ENCODE measurements at places on chromosomes 3 and 15.

- no peak for ATAC-seq
Measured at GRCh38 chr15:48955370-48955769, 8.3 kb downstream of the SHC4 start.

DNA sequence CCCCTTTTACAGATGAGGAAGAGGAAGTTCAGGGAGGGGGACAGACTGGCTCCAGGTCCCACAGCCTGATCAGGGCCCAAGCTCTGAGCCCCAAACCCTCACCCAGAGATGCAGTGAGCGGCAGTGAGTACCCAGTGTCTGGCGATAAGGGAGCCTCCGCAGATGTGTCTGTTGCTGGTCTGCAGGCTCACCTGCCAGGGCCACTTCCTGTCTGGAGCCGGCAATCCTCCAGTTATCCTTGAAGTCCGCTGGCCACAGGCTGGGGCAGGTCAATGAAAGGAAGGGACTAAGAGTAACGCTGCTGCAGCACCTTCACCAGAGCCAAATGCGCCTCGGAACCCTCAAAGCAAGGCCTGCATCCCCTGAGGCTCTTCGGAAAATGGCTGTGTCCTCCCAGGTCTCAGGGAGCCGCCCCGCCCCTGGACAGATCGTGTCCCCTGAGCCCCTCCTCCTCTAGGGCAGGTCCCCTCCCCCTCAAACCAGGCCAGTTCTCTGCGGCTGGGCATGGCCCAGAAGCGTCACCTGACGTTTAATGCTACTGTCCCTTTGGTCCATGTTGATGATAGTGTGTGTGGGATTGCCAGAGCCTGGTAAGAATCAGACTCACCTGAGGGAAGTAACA is 51.5 kb downstream of the MYL3 start:
- no peak for ATAC-seq

GRCh38 chr15:62125773-62126172 is 39.3 kb downstream of the C2CD4B start:
- ATAC-seq = peak; percentile 96

GRCh38 chr3:140553591-140553990 is 124.3 kb upstream of the TRIM42 start:
- no peak for ATAC-seq

GRCh38 chr3:149339931-149340309 is 6.5 kb upstream of the TM4SF18 start:
- ATAC-seq = peak; percentile 98

GRCh38 chr3:176347424-176348146 is 849.7 kb downstream of the TBL1XR1 start:
- ATAC-seq = no peak

DNA sequence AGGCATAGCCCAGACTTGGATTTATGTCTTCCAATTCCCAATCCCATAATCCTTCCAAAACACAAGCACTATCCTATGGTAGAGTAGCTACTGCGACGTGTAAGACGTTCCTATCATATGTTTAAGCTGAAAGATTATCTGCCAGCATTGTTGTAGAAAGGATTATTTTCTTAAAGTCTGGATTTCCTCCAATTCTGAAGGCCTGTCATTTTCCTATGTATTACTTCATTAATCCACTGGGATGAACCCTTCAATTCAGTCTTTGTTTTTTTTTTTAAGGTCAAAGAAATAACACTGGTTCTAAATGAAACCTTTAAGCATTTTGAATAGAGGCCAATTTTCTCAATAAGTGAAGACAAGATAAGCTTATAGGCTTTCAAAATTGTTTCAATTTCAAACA is 289.0 kb downstream of the SLC9A9 start:
- no peak for ATAC-seq

DNA sequence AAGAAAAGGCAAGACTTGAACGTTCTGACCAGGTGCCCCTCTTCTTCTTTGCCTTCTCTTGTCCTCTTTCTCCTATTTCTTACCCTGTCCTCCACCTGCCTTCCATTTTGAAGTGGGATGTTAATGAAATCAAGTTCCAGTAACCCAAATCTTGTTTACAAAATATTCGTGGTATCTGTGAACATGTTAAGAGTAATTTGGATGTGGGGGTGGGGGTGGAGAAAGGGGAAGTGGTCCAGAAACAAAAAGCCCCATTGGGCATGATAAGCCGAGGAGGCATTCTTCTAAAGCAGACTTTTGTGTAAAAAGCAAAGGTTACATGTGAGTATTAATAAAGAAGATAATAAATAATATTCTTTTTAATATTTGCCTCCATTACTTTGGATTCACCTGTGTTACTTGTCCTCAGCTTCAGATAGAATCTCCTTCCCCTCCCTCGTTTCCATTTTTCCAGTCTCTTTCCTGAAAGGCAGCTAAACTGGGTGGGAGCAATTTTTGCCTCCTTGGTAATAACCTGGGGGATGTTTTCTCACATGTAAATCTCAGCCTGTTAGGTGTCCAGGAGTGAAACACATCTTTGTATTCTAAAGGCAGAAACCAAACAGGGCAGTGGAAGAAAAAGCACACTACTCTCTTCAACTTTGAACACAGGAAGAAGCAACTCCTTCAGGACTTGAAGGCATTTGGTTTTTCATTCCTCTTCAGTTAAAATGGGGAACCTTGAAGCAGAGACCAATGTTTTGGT is 3.2 kb downstream of the CHST2 start:
- ATAC-seq = no peak

GRCh38 chr3:71210257-71211007 is 373.1 kb downstream of the FOXP1 start:
- no peak for ATAC-seq

DNA sequence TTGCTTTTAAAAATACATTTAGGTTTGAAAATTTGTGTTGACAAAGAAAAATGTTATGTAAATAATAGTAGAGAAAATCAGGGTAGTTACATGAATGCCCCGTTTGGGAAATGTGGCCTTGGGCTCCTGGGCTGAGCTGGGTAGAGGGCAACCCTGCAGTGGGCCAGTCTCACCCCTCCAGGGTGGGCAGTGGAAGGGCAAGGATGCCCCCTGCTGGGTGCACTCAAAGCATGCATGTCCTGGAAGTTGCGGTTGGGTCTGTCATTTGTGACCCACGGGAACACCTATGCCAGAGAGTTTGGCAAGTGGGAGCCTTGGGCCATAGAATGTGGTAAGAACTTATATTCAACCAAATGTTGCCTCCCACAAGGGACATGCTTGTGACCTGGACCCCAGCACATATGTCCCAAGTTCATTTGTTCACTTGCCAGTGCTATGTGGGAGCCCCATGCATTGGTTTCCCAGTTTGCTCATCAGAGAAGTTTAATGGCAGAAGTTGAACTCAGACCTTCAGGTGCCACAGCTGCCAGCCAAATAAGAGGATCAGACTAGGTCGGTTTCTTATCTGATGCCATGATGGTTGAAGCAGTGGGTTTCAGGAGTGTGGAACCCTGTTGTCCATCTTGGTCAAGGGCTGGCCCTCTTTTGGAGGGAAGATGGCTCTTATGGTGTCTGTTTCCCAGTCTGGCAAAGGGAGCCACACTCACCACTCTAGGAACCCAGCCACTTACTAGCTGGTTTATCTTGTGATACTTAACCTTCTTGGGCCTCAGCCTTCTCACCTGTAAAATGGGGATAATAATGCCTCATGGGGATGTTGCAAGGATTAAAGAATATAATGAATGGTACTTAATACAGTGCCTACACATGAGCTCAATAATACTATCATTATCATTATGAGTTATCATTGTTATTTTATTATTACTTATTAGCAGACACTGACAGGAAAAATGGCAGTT is 2.5 kb upstream of the PLCB2 start:
- ATAC-seq = peak; percentile 89

DNA sequence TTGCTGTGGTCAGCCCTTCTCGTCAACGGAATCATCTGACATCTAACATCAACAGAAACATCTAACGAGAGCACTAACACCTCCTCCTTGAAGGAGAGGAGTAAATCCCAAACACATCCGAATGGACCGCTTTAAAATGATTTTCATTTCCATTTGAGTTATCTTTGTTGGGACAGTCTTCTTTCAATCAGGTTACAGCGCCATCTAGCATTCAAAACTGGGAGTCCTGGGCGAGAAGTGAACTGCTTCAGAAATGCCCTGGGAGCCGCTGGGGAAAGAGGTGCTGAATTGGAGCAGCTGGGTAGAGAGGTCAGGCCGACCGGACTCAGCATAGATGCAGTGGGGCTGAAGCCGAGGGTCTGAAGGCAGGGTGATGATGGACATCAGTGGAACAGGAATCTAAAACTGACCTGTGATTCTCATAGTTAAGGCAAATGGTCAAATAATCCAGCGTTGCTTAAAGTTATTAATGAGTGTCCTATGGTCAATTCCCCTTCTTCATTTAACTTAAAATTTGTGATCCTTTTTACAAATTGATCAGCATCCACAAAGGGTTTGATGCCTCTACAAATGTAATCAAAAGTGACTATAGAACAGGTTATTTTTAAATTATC is 170.0 kb upstream of the NDN start:
- peak; percentile 85 for ATAC-seq

Measured in SK-N-SH treated with all-trans-retinoic acid at 6 μM for 48 hours (cell line).